ENCODE measurements at places on chromosomes 7 and 10.

DNA sequence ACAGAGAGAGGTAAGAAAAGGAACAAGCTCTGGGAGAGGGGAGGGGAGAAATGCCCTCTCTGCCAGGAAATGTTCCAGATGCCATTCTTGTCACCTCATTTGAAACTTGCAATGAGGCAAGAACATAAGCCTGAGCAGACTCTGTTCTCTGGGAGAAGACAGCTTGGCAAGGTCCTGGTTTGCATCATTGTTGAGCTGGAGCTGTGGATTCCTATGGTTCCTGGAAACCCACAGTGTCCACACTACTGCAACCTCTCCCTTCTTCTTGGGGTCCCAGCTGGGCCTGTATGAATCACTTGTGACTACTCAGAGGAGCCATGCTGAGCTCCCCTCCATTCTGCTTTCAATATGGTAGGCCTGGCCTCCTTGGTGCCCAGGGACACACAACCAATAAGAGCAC lies 60.8 kb upstream of the HECTD2 start:
- no peak for DNase-seq

DNA sequence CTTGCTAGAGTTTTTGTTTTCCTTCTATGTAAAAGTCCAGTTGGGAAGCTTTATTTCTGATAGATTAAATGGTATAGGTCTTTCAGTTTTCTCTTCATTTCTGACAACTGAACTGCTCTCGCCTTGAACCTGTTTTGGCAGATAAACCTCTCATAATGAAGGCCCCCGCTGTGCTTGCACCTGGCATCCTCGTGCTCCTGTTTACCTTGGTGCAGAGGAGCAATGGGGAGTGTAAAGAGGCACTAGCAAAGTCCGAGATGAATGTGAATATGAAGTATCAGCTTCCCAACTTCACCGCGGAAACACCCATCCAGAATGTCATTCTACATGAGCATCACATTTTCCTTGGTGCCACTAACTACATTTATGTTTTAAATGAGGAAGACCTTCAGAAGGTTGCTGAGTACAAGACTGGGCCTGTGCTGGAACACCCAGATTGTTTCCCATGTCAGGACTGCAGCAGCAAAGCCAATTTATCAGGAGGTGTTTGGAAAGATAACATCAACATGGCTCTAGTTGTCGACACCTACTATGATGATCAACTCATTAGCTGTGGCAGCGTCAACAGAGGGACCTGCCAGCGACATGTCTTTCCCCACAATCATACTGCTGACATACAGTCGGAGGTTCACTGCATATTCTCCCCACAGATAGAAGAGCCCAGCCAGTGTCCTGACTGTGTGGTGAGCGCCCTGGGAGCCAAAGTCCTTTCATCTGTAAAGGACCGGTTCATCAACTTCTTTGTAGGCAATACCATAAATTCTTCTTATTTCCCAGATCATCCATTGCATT lies 27.1 kb downstream of the MET start:
- DNase-seq = no peak

- DNase-seq = no peak
Measured at GRCh38 chr10:74238031-74238431, 87.0 kb downstream of the ADK start.

DNA sequence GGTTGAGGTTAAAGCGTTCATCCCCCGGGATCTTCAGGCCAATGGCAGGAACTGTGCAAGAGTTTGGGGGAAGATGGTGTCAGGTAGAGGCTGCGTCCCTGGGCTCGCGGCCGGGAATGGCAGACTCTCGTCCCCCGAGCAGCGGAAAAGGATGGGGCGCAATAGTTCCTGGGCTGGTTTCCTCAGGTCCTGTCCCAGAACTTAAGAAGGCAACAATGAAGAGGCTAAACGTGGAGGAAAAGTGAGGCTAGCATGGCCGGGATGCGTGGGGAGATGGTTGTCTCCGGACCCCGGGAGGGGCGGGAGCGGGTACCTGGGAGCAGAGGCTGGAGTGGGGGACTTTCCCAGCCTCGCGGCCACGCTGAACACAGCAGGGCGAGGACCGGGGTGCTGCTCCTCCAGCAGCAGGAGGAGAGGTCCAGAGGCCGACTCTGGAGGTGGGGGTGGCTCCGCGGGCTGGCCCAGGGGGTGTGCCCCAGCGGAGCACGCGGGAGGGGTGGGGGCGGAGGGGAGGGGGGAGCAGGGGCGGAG lies 882 bp downstream of the IRF5 start:
- DNase-seq = peak; percentile 49

DNA sequence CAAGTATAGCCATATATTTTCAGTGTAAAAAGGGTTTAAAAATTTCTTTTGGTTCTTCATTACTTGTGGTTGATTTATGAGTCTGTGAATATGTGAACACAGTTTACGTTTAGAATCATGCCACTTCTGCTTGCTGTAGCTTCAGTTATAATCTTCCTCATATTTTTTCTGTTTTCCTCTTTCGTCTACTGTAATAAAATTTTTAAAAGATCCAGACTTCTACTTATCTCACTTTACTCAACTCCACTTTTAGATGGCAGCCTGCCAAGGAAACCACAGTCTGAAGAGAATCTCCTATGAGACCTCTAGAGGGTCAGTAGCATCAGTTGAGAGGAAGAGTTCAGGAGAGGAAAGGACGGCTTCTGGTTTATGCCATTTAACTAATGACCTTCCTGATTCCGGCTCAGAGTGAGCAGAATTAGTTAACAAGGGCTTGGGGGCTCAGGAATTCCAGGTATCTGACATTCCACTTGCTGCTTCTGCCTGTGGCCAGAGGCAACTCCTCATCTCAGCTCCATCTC lies 21.4 kb downstream of the CREB5 start:
- no peak for DNase-seq

DNA sequence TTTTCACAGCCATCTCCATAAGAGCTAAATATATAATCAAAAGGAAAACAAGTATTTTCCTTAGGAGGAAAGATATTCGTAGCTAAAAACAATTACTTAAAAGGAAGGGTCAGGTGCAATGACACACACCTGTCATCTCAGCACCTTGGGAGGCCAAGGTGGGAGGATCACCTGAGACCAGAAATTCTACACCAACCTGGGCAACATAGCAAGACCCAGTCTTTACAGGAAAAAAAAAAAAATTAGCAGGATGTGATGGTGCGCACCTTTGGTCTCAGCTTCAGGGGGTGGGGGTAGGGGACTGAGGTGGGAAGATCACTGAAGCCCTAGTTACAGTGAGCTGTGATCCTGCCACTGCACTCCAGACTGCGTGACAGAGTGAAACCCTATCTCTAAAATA lies 11.9 kb downstream of the TNPO3 start:
- no peak for DNase-seq

- DNase-seq = no peak
Measured at GRCh38 chr10:84822931-84823630, 494.7 kb downstream of the CCSER2 start.

GRCh38 chr7:140981951-140982350 lies 32.8 kb downstream of the MRPS33 start:
- DNase-seq = no peak

DNA sequence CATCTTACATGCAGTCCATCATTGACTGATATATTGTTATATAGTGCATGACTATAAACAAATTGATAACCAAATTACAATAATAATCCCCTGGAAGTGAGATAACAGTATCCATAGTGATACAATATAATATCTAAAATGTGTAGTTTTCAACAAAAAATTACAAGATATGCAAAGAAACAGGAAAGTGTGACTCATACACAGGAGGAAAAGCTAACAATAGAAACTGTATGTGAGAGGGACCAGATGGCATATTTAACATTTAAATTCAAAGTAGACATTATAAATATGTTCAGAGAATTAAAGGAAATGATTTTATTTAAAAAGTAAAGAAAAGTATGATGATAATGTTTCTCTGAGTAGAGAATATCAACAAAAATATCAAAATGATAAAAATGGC lies 8.0 kb downstream of the OR9A2 start:
- no peak for DNase-seq
